NB4 (cell line): ENCODE measurements at places on chromosomes 11 and 22.

DNA sequence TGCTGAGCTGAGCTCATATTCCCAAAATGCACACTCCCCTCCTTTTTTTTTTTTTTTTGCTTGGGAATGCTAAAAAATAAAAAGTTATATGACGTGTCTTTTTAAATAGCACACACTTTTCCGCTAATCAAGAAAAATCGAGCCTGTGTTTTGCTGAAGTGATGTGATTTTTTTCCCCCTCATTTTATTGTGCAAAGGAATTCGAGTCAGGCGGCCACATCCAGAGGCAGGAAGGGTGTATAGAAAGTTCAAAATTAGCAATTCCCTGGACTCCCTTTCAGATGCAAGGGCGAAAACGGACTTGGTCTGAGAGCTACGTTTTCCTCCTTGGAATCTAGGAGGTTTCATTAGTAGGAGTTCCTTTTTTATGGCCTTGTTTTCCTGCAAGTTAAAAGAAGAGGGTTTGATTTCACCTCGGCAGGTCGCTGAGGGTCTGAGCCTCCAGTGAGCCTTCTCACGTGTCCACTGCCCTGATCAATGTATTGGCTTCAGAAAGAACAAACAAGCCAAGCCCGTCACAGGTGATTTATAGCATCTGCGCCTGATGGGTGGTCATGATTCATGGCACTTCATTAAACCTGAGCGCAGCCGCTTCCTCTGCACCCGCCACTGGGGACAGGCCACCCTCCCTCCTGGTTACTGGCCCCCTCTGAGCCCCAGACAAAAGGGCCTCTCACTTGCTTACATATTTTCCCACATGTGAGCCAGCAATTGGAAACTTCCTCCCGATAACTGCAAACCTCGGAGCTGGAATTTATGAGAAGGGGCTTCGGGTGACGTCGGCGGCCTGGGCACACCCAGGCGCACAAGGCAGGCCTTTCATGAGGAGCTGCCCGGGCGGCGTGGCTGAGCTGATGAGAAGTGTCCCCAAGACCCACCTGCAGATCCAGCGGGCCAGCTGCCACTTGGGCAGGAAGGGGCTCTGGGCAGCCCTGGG lies 64.4 kb upstream of the LINC01488 start:
- DNase-seq: no peak

DNA sequence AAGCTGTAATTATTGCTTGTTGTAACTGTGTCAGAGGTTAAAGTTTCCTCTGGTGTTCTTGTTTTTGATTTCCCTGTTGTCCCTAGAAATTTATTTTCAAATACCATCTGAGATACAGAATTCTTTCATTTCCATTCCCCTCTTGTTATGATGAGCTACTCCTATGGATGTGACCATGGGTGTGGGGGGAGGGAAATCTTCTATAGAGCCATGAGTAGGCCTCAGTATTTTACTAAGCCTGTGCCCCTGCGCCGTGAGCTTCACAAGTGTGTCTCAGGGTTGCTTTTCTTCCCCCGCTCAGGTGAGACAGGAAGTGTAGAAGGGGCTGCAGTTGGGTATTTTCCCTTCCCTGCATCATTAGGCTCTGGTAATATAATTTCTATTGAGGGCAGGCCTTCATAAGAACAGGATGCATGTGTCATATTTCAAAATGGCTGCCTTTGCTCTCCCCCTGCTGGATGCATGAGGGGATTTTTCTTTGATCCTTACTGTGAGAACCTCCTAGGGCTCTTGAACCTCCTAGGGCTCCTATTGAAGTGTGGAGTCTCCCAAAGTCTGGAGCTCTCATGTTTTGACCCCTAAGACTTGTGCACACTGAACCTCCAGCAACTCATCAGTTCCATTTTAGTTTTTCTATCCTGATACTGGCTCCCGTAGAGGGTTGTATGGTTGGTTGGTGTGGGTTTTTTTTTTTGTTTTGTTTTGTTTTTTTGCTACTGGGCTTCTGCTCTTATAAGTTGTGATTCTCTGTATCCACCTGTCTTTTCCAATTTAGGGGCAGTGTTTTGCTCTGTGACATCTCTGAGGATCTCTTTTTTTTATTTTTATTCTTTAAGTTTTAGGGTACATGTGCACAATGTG lies 658.2 kb downstream of the NTM start:
- peak; percentile 25 for DNase-seq

DNA sequence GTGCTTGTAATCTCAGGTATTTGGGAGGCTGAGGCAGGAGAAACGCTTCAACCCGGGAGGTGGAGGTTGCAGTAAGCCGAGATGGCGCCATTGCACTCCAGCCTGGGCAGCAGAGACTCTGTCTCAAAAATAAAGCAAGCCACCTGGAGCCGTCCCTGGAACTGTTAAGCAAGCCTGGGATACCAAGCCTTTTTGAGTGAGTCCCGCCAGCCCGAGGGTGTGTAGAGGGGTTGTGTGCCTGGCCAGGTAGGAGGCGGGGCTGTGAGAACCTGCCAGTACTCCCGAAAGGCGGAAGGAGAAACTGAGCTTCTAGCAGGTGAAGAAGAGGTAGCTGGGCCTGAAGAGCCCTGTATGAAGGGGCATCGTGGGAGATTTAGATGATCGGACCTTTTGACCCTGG lies 52.4 kb downstream of the TRIOBP start:
- no peak for DNase-seq

- DNase-seq: no peak
These were observed 36.6 kb upstream of the SUSD2 start for GRCh38 chr22:24144778-24145085.

GRCh38 chr11:35344681-35345574 lies 74.4 kb downstream of the SLC1A2 start:
- peak; percentile 4 for DNase-seq

DNA sequence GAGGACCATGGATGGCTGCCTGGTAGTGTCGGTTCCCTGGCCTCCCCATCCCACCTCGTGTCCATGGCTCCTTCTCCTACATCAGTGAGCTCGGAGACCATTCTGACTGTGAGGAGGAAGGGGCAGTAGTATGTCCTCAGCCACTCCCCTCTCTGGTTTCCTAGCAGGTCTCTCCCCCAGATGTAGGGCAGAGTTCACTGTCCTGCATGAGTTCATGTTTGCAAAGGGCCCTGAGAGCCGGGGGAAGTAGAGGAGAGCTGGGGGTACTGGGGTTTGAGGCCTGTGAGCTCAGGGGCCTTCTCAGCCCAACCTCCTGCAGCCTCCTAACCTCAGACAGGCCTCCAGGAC lies 18.4 kb upstream of the ST3GAL4 start:
- peak; percentile 64 for DNase-seq

- DNase-seq: peak; percentile 34
These were observed 126.8 kb upstream of the RAG2 start for GRCh38 chr11:36724742-36725385.

GRCh38 chr11:121240650-121241303 lies 51.8 kb upstream of the SC5D start:
- DNase-seq: no peak

GRCh38 chr11:92790366-92790765 lies 179.1 kb upstream of the MTNR1B start:
- no peak for DNase-seq

DNA sequence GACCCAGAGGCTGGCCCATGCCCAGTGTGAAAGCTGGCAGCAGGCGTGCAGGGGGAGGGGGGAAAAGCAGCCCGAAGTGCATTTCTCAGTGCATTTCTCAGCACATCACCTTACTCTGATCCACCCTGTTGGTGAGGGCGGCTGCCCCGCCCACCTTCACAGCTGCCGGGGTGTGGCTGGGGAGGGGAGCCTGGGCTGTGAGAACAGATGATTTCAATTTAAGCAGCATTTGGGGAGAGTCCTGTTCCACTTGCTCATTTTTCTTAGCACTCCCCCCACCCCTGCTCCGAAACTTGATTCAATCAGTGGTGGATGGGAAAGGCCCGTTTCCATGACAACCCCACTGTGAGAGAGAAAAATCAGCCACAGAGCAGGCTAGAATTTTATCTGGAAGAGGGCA lies 84.8 kb downstream of the SNX19 start:
- no peak for DNase-seq

DNA sequence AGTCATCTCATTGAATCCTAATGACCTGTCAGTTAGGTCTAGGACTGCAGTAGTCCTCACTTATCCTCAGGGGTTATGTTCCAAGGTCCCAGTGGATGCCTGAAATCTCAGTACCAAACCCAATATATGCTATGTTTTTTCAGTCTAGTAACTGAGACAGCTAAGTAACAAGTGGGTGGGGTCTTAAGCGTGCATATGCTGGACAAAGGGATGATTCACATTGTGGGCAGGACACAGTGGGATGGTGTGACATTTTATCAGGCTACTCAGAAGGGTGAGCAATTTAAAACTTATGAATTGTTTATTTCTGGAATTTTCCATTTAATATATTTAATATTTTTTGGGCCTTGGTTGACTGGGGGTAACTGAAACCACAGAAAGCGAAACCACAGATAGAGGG lies 29.0 kb downstream of the DDX10 start:
- DNase-seq: no peak

DNA sequence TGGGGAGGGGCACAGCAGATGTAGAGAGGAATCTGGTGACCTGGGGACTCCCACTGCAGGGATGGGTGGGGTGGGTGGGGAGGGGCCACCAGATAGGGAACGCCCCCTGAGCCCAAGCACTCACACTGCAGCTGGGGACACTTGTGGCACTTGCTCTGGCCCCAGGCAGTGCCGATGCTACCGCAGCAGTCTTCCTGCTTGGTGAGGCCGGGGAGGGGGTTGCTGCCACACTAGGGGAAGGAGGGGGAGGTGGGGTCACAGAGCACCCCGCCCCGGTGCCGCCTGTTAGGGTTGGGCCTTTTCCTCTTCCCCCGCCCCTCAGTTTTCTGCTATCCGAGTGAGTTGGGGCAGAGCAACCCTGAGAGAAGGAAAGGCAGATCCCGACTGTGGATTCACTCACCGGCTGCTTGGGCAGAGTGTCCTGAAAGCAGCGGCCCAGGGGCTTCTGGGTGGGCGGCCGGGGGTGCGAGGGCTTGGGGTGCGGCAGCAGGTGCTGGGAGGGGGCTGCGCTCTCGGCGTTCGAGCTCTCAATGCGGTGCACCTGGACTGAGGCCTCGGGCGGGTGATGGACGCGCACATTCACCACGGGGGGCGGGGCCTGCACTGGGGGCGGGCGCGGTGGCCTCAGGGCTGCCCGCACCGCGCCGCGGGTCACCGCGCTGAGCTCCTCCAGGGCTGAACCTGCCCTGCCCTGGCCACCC lies 4.7 kb downstream of the LTBP3 start:
- peak; percentile 74 for DNase-seq

- peak; percentile 51 for DNase-seq
These were observed 35.7 kb downstream of the CELSR1 start for GRCh38 chr22:46501701-46502100.

DNA sequence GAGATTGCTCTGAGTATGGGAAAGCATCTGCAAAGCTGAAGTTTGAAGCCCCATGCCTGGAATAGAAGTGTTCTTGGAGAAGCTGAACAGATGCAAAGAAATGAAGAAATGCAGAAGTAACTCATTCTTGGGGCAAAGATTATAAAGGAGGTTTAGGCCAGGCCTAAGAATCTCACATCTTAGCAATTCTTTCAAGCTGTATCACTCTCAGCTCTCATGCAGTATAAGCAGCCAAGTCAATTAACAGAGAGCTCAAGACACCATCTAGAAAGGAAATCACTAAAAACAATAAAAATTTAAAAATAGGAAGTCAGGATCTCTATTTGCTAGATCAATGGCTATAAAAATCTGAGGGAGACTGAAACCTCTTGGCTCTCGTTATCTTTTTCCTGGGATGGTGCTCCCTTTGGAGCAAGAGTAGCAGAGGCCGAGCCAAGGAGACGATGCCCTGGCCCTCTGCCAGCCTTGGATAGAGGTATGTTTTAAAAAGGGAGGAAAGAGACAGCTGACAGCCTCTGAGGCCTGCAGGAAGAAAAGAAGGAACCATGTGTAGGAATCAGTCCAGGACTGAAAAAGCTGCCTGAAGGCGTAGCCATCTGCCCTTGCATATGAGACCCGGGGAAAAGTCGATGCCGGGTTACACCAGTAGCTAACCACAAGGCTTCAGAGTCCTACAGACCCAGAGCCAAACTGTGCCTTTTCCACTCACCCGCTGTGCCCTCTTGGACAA lies 229.8 kb downstream of the BLID start:
- no peak for DNase-seq

DNA sequence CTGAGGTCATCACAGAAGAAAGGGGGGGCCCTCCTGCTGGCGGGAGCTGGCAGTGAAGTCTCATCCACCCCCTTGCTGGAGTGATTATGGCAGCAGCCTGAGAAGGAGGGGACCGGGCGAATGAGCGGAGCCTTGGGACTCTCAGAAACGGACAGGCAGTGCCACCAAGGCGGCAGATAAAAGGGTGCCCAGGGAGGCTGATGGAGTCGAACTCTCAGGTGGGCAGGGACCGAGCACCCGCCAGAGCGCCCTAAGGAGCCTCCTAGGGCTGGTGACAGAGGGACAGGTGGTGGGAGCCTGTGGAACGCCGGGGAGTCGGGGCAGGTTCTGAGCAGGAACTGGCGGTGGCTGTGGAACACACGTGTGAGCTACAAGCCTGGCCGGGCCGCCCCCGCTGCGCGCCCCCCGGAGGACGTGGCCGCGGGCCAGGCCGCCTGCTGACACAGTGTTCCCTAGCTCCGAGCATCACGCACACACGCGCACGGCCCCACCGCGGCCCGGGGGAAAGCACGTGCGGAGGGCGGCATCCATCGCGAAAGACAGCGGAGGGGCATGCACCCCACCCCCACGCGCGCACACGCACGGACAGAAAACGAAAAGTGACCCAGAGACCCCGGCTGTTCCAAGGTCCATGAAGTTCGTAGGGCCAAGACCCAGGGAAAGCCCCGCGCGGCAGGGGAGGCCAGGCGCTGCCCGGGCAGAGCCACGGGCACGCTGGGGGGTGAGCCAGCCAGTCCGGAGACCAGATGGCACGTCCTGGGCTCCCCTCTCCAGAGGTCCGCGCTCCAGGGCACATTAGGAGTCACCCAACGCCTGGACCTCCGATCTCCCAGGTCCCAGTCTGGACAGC lies 1.0 kb downstream of the VWCE start:
- DNase-seq: peak; percentile 47

DNA sequence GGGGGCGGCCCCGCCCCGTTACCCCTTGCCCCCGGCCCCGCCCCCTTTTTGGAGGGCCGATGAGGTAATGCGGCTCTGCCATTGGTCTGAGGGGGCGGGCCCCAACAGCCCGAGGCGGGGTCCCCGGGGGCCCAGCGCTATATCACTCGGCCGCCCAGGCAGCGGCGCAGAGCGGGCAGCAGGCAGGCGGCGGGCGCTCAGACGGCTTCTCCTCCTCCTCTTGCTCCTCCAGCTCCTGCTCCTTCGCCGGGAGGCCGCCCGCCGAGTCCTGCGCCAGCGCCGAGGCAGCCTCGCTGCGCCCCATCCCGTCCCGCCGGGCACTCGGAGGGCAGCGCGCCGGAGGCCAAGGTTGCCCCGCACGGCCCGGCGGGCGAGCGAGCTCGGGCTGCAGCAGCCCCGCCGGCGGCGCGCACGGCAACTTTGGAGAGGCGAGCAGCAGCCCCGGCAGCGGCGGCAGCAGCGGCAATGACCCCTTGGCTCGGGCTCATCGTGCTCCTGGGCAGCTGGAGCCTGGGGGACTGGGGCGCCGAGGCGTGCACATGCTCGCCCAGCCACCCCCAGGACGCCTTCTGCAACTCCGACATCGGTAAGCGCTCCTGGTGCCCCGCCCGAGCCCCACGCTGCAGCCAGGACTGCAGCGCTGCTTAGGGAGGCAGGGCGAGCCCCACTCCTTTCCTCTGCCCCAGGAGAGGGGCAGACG lies at the start of gene TIMP3:
Gene TIMP3 (plus strand): TSS at position 169 of the 700 bp plus-strand sequence. CDS start 297 bp downstream, at position 466.
- DNase-seq: peak; percentile 16

- DNase-seq: peak; percentile 62
These were observed 322.8 kb upstream of the SYN3 start for GRCh38 chr22:33380789-33381530.

- DNase-seq: no peak
These were observed 40.2 kb downstream of the PDE2A start for GRCh38 chr11:72634016-72634415.
